CD4-positive, CD25-positive, alpha-beta regulatory T cell (primary cell): ENCODE measurements at places on chromosomes 2 and 18. TPM values are rescaled to one million over a fixed set of nuclear protein-coding genes. Genes with fewer than 3 reads are reported as not detected.

Gene DUSP2
- 41.8 TPM for polyA plus RNA-seq

Gene CXCR1
- polyA plus RNA-seq = 0.53 TPM

Gene HOXD4
- not detected for polyA plus RNA-seq

Gene GPR39
- not detected for polyA plus RNA-seq

Gene CHRND
- not detected for polyA plus RNA-seq

Gene ILKAP
- polyA plus RNA-seq = 47.6 TPM

Gene FARP2
- polyA plus RNA-seq = 3.0 TPM

Gene VWA3B
- not detected for polyA plus RNA-seq

Gene EEF1B2
- 701 TPM for polyA plus RNA-seq

Gene IL36A
- polyA plus RNA-seq = not detected

Gene TMEM247
- polyA plus RNA-seq = not detected

Gene DES
- not detected for polyA plus RNA-seq

Gene IL1A
- not detected for polyA plus RNA-seq

Gene NRP2
- polyA plus RNA-seq = 0.64 TPM

Gene SATB2
- polyA plus RNA-seq = 0.05 TPM

Gene SERPINB11
- not detected for polyA plus RNA-seq

Gene MIB1
- polyA plus RNA-seq = 7.3 TPM

Gene ECEL1
- not detected for polyA plus RNA-seq

Gene SLC9A4
- polyA plus RNA-seq = not detected

Gene KIF5C
- polyA plus RNA-seq = 0.54 TPM

Gene HOXD10
- not detected for polyA plus RNA-seq

Gene WDR75
- 13.7 TPM for polyA plus RNA-seq

Gene ACMSD
- polyA plus RNA-seq = not detected

Gene EFEMP1
- polyA plus RNA-seq = not detected
